ENCODE measurements at places on chromosomes 11 and 22.

DNA sequence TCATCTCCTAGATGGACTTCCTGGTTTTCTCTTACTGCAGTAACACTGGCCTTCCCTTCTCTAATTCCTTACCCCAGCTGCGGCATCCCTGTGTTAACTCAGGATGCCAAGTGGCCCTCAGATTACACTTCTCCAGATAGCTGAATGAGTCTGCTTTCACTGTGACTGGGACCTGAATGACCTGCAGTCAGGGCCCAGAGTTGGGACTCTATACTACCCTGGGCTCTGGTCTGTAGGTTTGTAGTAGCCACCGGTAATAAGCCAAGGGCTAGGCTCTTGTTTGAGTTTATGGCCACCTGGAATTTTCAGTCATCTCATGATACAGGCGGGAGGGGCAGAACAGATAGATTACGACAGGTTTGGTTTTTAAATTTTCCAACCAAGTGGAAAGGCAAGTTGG is 24.1 kb downstream of the TUB start:
- no peaks in the 10 kb centered on the region for H3K36me3 ChIP-seq
- H3K4me1 ChIP-seq, result no peaks in the 10 kb centered on the region
- H3K4me3 ChIP-seq, result no peak overlapping the region
- no peak for DNase-seq
- H3K27ac ChIP-seq, result no peak overlapping the region
- no peaks in the 10 kb centered on the region for H3K27me3 ChIP-seq

DNA sequence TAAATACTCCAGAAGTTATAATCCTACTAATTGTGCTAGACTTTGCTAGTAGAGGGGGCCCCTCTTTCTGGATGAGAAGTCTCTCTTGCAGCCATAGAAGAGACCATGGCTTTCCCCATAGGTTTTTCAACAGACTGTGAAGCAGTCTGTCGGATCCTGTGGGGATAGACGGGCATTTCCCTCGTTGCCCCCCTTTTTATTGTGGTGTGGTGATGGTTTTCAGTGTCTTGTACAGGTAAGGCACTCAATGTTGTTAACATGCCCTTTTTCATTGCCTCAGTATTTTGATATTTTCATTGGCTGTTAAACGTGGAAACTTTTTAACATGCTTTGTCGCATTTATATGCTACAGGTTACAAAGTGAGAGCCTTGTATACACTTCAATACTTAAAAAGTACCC is 16.4 kb upstream of the GAS2L1 start:
- no peaks in the 10 kb centered on the region for H3K36me3 ChIP-seq
- DNase-seq, result no peak
- no peaks in the 10 kb centered on the region for H3K4me1 ChIP-seq

GRCh38 chr22:37319469-37319868 is 37.2 kb downstream of the CYTH4 start:
- no peaks in the 10 kb centered on the region for H3K4me1 ChIP-seq
- no peak overlapping the region for H3K4me3 ChIP-seq
- no peaks in the 10 kb centered on the region for H3K27me3 ChIP-seq
- no peaks in the 10 kb centered on the region for H3K36me3 ChIP-seq

- H3K4me3 ChIP-seq, result no peak overlapping the region
- no peaks in the 10 kb centered on the region for H3K36me3 ChIP-seq
- no peaks in the 10 kb centered on the region for H3K27me3 ChIP-seq
- H3K4me1 ChIP-seq, result no peaks in the 10 kb centered on the region
Measured at GRCh38 chr22:44159221-44159620, 21.5 kb upstream of the PARVG start.

Data from ovary (tissue), 10 donors.